NCI-H2029 (cell line): ENCODE measurements at places on chromosomes 5 and 9.

DNA sequence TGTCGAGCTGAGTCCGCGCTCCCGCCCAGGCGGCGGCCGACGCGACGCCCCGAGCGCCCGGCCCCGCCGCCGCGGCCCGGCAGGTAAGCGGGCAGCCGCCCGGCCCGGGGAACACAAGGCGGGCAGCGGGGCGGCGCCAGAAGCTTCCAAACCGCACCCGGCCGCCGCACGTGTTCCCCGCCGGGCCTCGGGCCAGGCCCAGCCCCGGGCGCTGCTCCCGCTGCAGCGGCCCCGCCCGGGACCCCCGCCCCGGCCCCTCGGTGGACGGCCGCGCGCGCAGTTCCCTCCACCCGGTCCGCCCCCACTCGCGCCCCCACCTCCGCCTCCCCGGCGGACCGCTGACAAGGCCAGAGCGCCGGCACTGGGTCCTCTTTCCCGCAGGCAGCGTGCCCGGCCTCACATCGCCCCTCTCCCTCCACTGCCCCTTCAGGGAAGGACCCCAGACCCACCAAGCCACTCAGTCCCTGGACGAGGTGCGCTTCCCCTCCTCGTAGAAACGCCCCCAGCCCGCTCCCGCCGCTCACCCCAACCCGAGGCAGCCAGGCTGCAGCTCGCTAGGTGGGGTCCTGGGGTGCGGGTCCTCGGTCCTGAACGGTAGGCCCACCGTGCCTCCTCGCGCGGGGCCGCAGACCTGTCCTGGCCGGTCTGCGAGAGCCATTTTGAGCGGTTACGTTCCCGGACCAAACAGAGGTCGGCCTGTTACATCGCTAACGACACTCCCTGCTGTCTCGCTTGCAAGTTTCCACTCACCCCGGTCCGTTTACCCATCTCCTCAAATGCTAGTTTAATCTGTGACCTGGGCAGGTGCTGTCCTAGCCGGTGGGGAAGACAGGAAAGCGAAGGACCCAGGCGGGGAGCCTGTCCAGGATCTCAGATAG is 475 bp downstream of the WDR5 start:
- DNase-seq: no peak

- DNase-seq: peak; percentile 26
Observed at GRCh38 chr5:90169078-90169477, 240.5 kb downstream of the CETN3 start.

GRCh38 chr5:91266184-91266705 is 116.9 kb downstream of the ARRDC3 start:
- peak; percentile 2 for DNase-seq

GRCh38 chr9:4097515-4097914 is 202.4 kb downstream of the GLIS3 start:
- no peak for DNase-seq

- DNase-seq: no peak
Observed at GRCh38 chr9:125239631-125240597, 1.2 kb downstream of the HSPA5 start.

- DNase-seq: no peak
Observed at GRCh38 chr5:95723632-95724369, 7.3 kb upstream of the RHOBTB3 start.

DNA sequence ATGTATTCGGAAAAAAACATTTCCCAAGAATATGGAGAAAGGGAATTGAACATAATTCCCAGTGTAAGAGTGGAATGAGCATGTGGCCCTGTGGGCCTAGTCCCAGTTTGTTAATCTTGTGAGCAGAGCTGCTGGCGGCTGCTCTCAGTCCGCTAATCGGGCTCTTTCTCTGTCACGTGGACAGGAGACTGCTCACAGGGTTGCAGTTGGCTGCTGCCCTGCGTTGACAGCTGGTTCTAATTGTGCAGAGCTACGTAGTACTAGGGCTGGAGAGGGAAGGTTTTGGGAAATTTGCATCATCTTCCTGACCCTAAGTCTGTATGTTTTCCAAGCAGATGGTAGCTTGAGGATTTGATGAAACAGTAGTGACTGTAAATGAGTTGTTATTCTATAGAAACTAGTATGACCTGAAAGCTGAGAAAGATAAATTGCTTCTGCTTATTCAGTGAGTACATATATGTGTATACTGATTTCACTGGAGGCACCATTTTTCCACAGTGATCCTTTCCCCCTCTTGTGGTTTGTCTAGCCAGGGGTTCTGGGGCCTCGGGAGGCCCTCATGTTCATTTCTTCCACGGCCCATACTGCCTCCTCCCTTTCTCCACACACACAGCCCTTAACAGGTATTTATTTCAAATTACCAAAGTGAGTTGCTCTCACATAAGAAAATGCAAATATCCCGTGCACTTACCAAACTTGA is 100.6 kb downstream of the ANGPTL2 start:
- DNase-seq: no peak

GRCh38 chr5:139181322-139181730 is 16.8 kb downstream of the SIL1 start:
- DNase-seq: no peak

DNA sequence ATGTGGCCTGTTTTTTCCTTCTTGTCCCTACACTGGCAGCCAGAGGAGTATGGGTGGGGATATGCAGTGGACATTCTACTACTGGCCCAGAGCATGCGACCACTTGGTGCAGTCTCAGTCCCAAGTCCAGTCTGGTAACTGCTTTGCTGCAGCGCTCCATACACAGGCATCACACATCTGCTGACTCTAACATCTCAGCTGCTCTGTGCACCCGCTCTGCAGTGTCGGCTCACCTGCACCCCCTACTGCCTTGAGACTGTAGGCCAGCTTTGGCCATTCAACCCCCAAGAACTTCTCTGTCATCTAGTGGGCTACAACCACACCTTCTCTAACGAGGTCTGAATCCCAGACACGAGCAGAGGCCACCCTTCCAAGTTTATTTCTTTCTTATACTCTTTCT is 46.4 kb upstream of the SLCO6A1 start:
- DNase-seq: no peak

DNA sequence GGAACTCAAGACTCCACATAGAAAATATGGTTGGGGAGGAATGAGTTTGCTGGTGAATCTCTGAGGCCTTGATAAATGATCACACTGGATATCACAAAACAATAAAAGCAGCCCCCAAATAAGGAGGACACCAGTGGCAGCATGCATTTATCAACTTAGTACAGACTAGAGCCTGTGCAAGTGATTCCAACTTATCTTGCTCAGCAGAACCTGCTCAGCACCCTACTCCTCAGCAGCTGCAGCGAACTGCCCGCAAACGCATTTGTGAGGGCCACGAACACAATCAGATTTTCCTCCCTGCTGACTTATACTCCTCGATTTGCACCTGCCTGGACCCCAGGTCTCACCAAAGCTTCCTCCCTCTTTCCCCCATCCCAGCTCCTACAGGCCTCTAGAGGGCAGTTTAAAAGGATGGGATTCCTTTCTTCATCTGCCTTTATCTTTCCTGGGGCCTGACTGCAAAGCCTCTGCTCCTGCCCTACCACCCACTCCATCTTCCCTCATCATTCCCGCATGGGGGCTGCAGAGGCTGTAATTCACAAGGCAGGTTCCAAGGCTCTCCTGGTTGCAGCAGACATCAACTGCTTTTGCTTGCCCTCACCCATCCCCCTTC is 41.2 kb downstream of the ANKS6 start:
- no peak for DNase-seq

DNA sequence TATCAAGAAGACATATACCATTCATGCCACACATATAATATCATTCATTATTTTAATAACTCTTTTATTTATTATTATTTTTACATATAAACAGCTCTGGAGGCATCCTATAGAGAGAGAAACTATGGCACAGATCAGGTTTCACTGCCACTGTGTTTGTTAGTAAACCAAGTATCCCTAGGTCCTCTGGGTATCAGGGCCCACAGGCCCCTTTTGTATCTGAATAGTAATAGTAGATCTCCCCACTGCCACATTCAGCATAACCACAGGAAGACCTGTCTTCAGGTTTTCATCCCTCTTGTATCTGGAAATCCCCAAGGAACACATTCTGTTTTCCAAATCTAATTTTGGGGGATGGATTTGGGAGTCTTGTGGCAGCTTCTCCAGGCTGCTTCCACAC is 94.0 kb downstream of the SPATA31D1 start:
- DNase-seq: no peak

DNA sequence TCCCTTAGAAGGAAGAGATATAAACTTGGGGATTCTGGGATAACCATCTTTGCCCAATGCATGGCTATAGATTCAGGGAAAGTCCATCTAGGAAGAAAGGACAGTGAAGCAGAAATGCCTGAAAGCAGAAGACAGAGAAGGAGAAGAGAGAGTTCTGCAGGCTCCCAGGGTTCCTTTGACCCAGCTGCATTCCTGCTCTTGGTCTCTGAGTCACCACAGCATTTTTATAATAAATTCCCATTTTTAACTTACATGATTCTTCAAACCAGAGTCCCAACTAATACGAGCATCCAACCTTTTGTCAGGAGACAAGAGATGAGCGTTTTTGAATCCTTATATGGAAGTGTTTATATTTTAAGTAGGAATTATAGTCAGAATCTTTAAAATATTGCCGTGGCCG is 12.0 kb upstream of the AOPEP start:
- no peak for DNase-seq

DNA sequence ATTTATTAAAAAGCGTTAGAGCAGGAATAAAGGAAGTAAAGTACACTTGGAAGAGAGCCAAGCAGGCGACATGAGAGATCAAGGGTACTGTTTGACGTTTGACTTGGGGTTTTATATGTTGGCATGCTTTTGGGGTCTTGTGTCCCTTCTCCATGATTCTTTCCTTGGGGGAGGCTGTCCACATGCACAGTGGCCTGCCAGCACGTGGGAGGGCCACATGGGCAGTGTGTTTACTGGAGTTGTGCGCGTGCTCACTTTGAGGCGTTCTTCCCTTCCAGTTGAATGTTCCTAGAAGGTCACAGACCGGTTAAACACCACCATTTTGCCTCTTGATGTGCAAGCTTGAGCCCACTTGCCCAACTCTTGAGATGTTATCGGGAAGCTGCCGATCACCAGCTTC is 49.5 kb upstream of the ICE1 start:
- no peak for DNase-seq

GRCh38 chr9:134252084-134252830 is 74.0 kb upstream of the RXRA start:
- DNase-seq: no peak

DNA sequence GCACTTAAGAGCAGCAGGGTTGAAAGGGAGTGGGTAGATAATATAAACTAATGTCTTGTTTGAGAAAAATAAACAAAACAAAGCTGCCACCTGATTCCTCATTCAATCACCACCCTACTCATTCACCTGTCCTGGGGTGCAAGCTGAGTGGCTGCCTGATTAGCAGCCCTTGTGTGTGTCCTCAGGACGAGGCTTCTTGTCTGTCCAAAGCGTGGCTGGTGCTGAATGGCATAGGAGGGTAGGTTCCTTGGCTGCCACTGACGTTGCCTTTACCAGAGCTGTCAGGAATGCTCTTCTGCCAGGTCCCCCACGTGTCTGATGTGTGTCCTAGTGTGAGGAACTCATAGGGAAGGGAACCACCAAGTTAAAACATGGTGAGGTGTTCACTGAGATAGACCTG is 146.6 kb upstream of the SLC24A2 start:
- no peak for DNase-seq

DNA sequence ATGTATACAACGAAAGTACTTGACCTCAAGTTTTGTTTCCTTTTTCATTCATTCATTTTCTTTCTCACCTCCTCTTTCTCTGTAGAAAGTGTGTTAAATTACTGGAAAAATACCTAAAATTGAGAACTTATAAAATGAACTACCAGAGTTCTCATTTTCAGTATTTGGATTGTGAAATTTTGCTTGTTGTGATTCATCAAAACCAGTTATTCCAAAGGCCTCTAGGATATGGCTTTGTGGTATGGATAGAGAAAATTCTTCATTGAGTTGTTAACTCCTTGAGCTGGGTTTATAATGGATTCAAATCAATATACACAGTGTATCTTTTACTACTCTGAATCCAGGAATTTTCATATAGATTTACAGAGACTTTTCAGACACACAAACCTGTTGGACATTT is 287.6 kb downstream of the KDM4C start:
- no peak for DNase-seq

- no peak for DNase-seq
Observed at GRCh38 chr5:107296572-107296971, 374.2 kb downstream of the EFNA5 start.

DNA sequence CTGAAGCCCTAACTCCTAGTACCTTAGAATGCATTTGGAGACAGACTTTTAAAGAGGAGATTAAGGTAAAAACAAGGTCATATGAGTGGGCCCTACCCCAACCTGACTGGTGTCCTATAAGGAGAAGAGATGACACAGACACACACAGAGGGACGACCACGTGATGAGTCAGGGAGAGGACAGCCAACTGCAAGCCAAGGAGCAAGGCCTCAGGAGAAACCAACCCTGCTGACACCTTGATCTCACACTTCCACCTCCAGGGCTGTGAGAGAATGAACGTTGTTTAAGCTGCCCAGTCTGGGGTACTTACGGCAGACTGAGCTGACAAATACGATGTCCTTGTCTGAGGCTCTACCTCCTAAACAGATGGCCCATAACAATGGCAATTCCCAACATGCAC is 93.6 kb downstream of the ROR2 start:
- no peak for DNase-seq

DNA sequence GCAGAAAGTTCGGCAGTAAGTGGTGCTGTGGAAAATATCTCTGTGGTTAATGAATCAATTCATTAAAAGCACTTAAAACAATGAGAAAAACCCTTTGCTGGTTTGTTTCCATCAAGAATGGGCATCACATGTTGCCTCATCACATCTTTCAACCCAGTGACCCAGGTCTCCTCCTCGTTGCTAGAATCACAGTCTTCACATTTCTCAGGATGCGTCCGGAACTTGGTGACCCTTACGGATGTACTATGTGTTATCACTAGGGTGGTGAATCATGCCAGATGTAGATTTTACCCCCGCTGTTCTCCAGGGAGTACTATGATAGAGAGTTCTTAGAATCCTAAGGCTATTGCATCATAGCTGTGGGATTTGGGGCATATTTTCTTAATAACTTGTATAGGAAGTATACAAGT is 217.9 kb upstream of the KLF4 start:
- DNase-seq: no peak

- DNase-seq: no peak
Observed at GRCh38 chr5:169223595-169223953, 77.4 kb downstream of the SLIT3 start.

DNA sequence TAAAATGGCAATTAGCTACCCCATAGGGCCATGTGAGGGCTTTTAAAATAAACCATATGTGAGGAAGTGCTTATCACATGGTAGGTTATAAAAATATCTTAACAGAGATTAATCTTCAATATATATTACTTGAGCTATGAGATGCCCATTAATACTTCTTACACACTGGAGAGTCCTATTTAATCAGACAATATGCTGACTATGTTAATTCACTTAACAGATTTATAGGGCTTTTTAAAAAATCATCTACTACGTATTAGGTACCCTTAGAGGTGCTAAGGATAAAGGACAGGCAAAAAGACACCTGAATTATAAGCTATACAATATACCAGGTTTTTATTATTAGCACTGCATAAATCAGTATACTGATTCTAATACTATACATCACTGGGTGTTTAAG is 102.6 kb downstream of the STRBP start:
- no peak for DNase-seq
